ENCODE measurements at places on chromosomes 6 and 20. TPM values are rescaled to one million over a fixed set of nuclear protein-coding genes. Genes with fewer than 3 reads are reported as not detected.

DNA sequence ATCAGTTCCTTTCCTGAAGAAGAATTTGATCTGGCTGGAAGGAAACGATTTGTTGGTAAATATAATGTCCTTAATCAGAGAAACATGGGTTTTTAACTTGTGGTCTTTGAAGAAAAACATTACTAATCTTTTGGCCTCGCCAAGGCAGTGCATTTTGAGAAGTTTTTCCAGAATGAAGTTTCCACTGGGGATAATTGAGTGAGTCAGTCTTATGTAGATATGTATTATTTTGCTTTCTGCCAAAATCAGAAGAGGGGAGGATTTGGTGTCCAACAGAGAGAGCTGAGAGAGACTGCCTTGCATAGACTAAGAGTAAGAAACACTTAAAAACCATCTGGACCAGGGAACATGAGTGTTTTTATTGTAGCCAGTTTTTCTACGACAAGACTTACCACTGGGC is 79.9 kb downstream of the FNDC1 start:
- no peak for DNase-seq

Gene TRIM26
- 33.3 TPM for polyA plus RNA-seq

Gene USP49
- polyA plus RNA-seq, result 10.9 TPM

- no peak for DNase-seq
These were observed 65.1 kb downstream of the ADNP start for GRCh38 chr20:50866036-50866685.

Gene CALHM5
- polyA plus RNA-seq, result 2.7 TPM

Gene FKBP1A
- polyA plus RNA-seq, result 388 TPM

Gene ABHD16B
- not detected for polyA plus RNA-seq

DNA sequence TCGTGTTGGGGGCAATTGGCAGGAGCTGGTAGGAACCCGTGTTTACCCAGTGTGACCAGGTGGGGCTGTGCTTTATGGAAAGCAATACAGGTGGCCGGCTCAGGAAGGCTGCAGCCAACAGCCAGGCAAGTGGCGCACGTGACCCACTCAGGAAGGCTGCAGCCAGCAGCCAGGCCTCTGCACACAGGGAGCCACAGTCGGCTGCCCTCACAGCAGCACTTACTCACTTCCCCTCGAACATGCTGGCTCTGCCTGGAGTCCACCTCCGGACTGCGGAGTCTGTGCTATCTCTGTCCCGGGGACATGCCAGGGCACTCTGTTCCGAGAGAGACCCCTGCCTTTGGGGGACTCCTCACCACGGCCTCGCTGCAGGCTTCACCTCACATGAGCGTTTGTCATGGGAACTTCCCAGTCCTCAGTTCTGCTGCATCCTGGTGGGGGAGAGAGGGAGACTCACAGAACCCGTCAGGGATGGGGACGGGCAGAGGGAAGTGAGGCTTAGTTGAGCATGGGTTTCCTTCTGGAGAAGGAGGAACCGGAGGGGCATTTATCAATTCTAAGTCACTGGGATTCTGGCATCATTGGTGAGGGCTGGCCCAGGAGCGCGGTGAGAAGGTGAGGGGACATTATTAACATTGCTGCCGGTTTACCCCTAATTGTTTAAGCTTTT is 76.8 kb downstream of the TTLL2 start:
- DNase-seq, result no peak

DNA sequence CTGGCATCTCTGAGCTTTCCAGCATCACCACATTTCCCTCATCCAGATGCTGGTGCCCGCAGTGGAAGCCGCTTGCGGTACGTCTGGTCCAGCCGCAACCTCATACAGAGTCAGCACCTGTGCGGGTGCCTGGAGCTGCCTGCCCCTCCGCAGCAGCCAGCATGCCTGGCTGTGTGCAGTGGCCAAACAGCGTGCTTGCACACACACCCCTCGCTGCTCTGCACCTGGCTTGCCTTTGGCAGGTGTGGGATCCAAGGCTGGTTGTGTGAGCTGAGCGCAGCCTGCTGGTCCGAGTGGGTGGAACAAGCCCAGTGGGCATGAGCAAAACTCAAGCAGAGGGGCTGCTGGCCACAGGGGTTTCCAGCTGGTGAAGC is 3.1 kb upstream of the HINT3 start:
- DNase-seq, result no peak

GRCh38 chr6:24836109-24836508 is 37.4 kb upstream of the ARMH2 start:
- no peak for DNase-seq

DNA sequence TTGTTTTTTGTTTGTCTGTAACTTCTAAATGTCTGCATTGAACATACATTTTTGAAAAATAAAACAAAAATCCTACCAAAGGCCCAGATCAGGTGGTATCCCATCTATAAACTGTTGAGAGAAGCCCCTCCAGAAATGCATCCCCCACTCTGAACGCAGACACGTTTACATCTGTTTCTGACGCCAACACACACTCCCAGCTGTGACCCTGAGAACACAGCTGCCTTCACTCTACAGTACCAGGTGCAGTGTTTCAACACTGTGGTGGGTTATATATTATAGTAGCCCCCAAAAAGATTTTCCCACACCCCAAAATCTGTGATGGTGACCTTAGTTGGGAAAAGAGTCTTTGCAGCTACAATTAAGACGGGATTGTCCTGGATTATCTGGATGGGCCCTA is 199.1 kb upstream of the JARID2 start:
- DNase-seq, result no peak

DNA sequence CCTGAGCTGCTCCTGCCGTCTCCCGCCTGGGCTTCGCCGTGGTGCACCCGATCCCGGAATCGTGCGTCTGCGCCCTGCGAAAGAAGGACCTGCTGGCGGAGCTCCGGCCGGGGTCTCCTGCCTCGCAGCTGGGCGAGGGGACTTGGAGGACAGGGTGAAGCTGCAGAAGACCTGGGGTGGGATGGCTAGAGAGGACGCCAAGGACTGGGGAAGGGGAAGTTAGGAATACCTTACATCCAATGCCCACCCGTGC is 150.2 kb downstream of the PRL start:
- no peak for DNase-seq

Gene BCAS1
- 3.3 TPM for polyA plus RNA-seq

- DNase-seq, result no peak
These were observed 63.7 kb upstream of the CTNNBL1 start for GRCh38 chr20:37630166-37630565.

- no peak for DNase-seq
These were observed 20.6 kb downstream of the FKBP5 start for GRCh38 chr6:35668096-35668495.

Gene SLC26A8
- 0.67 TPM for polyA plus RNA-seq

Gene SLC4A11
- 1.6 TPM for polyA plus RNA-seq

- no peak for DNase-seq
These were observed 3.4 kb downstream of the GABBR1 start for GRCh38 chr6:29629571-29629970.

Gene PPP1R3G
- 1.5 TPM for polyA plus RNA-seq

Gene CD2AP
- polyA plus RNA-seq, result 87.7 TPM

Gene COX4I2
- polyA plus RNA-seq, result 1.5 TPM

- DNase-seq, result no peak
These were observed 328.6 kb upstream of the SYNCRIP start for GRCh38 chr6:85971238-85971637.

DNA sequence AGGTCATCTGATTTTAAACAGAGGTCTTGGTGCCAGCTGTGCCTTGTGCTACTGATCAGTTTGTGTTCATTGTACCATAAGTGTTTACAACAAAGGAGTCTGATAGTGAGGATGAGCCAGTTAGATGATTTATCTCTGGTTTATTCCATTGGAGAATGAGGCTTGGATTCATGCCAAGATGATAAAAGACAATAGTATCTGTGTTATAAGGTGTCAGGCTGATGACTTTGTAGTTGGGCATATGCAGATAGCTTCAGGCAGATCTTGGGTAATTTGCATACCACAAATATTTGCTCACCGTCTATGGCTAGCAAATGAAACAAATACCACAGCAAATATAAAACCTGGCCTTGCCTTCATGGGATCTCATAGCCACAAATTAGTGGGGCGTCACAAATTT is 43.3 kb upstream of the PHACTR2 start:
- no peak for DNase-seq

- DNase-seq, result no peak
These were observed 45.4 kb downstream of the MYB start for GRCh38 chr6:135226537-135226936.

Gene FOXS1
- 3.5 TPM for polyA plus RNA-seq

Gene HLA-DQB1
- 5.1 TPM for polyA plus RNA-seq

Gene DDR1
- polyA plus RNA-seq, result 163 TPM

DNA sequence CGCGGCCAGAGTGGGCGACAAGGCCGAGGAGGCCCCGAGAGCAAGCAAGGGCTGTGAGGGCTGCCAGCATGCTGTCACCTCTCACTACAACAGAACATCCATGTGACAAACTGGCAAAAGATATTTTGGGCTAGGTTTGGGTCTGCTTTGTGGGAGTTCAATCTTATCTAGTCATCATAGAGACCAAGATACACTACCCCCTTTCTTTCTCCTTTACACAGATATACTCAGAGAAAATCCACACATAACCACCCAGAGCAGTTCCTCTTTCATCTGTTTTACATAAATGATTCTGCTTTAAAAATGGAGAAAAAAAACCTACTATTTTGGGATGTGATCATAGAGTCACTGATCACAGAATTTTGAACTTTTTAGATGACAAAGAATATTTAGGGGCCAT is 16.8 kb downstream of the SOX4 start:
- no peak for DNase-seq

DNA sequence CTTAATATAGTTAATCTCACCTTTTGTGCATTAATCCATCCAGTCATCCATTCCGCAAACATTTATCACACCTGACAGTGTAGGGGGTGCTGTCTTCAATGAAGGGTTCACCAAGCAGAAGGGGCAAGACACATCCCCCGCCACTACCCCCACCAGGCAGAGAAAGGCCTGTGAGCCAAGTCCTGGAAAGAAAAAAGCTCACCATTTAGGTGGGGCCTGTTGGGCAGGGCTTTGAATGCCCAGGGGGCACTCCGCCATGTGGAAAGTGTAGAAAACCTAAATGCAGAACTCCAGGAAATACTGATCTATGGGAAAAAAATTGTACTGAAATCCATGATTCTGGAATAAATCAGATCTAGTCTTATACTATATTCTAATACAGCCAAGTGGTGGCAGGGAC is 4.8 kb upstream of the STX16 start:
- DNase-seq, result no peak

DNA sequence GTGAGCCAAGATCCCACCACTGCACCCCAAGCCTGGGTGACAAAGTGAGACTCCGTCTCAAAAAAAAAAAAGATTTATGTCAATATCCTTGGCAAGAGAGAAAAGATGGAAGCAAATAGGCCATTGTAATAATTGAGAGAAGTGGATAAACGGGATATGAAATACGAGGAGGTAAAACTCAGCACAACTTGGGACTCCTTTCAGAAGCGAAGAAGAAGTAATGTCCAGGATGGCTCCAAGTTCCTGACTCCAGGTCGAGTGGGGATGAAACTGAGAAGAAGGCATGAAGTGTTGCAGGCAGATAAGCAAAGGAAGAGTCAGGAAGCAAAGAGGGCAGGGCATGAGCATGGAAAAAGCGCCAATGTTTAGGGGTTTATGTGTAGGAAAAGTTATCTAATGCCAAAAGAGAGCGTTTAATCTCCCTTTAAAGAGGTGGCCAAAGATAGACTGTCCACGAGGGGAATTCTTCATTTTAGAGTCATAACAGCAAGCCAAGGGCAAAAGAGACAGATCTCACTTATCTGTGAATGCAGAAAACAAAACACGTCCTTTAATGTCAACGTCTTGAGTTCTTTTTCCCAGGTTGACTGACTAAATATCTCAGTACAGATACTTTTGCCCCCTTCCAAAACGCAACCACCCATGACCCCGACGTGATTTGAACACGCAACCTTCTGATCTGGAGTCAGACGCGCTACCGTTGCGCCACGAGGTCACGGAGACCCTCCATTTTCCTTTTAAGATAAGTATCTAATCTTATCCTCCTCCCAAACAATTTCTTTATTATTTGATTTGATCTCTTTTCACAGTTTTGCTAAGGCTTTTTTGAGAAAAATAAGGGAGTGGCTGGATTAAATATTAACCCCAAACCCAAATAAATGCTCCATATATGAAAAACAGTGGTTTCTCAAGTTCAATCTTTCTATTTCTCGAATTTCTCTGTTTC is 46.3 kb upstream of the BTN3A2 start:
- no peak for DNase-seq

GRCh38 chr20:63694584-63695423 is 1.6 kb upstream of the TNFRSF6B start:
- no peak for DNase-seq

DNA sequence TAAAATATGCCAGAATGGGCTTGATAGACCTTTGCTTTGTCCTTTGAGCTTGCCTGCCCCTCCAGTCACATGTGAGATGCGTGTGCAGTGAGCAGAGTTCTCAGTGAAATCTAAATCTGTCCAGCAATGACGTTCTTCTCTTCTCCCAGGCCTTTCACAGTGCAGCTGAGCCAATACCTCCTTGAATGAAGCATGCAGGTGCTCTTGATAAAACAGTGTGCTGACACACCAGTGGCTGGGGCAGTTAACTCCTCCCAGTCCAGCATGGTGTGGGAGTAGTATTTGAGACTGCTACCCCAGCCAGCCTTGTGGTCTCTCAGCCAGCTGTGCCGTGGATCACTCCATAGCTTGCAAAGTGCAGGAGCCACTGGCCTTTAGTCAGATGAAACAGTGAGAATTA is 240.5 kb downstream of the FARS2 start:
- no peak for DNase-seq

- no peak for DNase-seq
These were observed 20.0 kb downstream of the PNLDC1 start for GRCh38 chr6:159819932-159820640.

- DNase-seq, result no peak
These were observed 102.2 kb downstream of the UNC5CL start for GRCh38 chr6:40936818-40937251.

- no peak for DNase-seq
These were observed 71.1 kb downstream of the STMND1 start for GRCh38 chr6:17172836-17173470.

Gene NOX3
- polyA plus RNA-seq, result 1.5 TPM

Gene SSTR4
- not detected for polyA plus RNA-seq

Gene SAMD3
- polyA plus RNA-seq, result 0.78 TPM

Data from right renal cortex interstitium (tissue), 3 donors.